NCI-H1105 treated with DMSO at 0.1 percent for 48 hours (cell line): ENCODE measurements at places on chromosomes 2 and 18.
A peak's percentile ranks its signal among the peaks of the same experiment; 100 is the strongest.

DNA sequence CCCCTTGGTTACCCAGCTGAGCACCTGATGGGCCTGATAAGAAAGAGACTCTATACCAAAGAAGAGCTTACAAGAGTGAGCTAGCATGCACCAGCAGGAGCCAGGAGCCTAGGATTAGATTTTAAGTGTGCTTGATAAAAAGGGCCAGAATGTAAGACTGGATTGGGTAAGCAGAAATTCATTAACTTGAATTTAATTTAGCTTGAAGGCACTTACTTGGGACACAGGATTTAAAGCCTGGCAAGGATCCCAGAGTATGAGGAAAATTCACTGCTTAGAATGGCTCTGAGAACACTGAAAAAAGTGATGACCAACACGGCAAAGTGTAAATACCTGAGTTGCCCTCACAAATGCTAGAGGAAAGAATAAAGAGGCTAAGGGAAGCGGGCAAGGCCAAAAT is 91.3 kb upstream of the RBBP8 start:
- DNase-seq: no peak

DNA sequence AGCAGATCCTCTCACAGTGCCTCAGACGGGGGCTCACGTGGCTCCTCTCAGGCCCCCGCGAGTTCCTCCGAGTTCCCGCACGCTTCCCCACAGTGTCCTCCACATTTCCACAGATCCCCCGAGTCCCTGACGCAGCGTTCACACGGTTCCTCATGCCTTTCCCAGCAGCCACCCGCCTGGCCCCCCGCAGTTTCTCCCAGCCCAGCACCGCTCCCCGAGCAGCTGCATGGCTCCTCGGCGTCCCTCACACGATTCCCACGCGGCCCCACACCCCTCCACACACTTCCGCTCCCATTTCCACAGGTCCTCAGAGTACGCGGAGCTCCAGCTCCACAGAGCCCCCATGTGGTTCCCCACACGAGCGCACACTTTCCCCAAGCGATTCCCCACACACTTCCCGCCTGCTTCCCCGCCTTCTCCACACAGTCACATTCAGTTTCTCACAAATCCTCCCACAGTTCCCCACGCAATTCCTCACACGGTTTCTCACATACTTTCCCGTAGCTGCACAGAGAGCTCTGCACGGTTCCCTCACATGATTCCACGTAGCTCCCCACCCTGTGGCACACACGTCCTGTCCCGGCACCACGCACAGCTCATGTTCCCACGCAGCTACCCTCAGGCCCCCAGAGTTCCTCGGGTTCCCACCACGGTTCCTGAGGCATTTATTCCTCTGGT is 39.9 kb downstream of the KIF1A start:
- no peak for DNase-seq

DNA sequence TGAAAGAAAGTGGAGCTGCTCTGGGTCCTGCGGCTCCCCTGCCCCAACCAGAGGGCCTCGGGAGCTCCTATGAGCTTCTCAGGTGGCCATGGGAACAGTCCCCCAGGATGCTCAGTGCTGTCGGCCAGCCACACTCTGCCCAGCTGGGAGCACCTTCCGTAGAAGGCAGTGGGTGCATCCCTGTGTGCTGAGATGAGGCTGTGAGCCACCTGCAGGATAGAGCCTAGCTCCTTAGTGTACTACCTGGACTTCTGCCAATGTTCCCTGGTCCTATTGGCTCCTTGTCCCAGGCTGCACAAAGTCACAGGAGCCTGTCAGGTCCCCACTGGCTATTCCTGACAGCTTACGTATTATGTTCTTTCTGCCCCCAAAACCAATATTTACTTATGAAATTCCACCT is 16.1 kb downstream of the PRELID3A start:
- DNase-seq: peak; percentile 86

GRCh38 chr18:21391074-21391673 is 149.1 kb downstream of the GREB1L start:
- DNase-seq: no peak

GRCh38 chr2:69213782-69214181 is 173.2 kb downstream of the GFPT1 start:
- DNase-seq: no peak

GRCh38 chr2:227783404-227784138 is 30.1 kb upstream of the CCL20 start:
- DNase-seq: no peak

- no peak for DNase-seq
These were observed 24.1 kb upstream of the NFATC1 start for GRCh38 chr18:79371561-79372121.

GRCh38 chr18:22278798-22279197 is 109.4 kb downstream of the GATA6 start:
- no peak for DNase-seq

DNA sequence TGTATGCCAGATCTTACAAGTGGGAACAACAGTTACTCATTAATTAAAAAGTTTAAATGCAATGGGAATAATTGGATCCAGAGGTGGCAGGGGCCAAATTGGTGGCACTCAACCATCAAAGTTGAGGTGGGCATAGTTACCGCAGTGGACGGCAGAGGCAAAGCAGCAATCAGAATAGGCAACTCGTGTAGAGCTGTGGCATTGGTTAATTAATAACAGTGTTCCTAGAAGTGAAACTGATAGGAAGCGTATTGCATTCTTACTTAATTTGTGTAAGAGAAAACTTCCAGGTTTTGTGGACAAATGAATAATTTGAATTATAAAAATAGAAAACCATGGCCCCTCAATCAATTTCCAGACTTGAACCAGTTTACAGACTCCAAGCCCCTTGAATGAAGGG is 1068.2 kb upstream of the ACVR2A start:
- DNase-seq: no peak

GRCh38 chr2:158818511-158818910 is 23.4 kb downstream of the DAPL1 start:
- DNase-seq: no peak

- no peak for DNase-seq
These were observed 32.0 kb upstream of the INHBB start for GRCh38 chr2:120313695-120314615.

DNA sequence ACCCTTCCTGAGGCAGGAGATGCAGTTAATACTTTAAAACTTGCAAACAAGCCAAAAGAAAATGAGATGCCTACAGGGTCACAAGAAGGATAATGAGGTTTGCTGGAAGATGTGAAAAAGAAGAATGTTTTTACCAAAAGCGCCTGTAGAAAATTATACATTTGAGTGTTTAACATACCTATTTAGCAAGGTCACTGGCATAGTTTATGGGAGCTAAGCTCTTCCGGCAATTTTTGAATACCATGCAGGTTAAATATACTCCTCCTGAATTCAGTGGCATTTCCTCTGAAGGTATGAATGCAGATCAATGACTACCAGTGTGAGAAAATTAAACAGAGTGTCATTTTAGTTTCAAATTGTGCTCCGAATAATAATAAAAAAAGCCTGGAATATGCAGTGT is 21.2 kb upstream of the MAP3K20 start:
- DNase-seq: no peak

GRCh38 chr2:59881218-59881617 is 672.2 kb downstream of the BCL11A start:
- no peak for DNase-seq

GRCh38 chr2:11092701-11093335 is 62.4 kb upstream of the SLC66A3 start:
- DNase-seq: no peak

- DNase-seq: no peak
These were observed 230.9 kb upstream of the FSIP2 start for GRCh38 chr2:185507719-185508118.

- no peak for DNase-seq
These were observed 271.5 kb downstream of the EXOC6B start for GRCh38 chr2:72554381-72554780.

DNA sequence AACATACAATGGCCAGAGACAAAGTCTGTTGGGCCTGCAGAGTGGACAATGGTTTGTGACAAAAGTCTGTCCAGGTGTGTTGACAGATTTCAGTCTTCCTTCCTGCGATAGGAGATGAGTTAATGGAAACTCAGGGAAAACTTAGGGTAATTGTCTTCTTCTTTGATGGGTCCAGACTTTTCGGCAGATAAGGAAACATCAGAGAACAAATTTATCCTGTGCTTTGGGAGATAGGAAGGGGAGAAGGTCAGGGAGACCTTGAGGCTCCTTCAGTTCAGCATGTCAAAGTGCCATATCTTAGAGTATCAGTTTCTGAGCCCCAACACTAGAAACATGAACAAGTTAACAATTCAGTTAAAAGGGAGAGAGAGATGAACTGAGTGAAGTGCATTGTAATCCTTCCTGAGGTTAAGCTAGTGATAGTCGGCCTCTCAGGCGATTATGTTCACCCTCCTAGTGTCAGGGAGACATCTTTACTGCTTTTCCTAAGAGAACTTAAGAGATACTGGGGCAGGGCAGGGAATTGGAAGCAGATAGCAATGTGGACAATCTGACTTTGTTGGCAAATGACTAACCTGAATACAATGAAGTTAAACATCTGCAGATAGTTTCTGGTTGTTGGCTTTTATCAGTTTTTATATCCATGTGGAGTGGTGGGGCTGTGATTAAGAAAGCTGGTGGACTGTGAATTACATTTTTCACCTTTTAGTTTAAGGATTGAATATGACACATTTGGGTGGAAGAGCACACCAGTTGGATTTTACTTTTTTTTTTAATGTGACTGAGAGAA is 248.8 kb upstream of the FN1 start:
- DNase-seq: no peak

DNA sequence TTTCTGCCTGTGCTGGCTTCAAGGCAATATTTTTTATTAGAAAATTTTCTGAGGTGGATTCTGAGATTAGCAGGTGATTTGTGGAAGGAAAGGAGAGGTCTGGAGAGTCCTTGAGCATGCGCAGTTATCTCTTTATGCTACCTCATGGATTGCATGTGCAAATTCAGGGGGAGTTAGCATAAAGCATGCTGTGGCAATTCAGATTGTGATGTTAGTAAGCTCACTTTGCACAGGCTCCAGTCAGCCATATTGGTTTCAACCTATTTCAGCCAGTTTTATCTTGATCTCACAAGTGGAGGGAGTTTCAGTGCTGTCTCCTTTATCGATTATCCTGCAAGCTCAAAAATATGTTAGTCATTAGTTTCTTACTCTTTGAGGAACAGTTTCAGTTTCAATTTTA is 2012.3 kb upstream of the PIK3C3 start:
- no peak for DNase-seq

DNA sequence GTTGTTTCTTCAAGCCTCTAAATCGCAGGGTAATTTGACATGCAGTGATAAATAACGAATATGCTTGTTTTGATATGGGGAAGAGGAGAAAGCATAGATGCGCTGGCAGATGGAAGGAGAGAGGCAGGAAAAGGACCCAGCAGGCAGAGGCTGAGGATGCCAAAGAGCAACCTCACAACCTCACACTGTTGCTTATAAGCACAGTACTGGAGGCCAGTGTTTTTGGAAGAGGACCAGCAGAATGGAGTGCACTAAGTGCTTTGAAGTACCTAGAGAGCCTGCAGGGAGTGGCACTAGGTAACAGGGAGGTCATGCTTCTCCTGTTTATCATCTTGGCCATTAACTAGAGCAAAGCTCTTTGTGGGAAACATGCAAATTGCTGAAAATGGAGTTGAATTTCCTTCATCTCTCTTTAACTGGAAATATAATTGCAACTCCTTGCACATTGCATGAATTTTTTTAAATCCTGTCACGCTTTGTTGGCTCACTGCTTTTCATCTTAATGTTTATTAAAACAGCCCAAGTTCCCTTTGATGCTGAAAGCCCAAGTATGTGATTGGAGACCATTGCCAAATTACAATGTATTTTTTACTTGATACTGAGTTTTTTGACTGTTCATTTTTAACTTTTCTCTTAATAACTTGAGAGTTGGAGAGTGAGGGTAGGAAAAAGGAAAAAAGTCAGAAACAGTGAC is 236.4 kb downstream of the LRRTM1 start:
- peak; percentile 37 for DNase-seq

GRCh38 chr2:39568116-39568515 is 97.6 kb upstream of the TMEM178A start:
- DNase-seq: no peak

- no peak for DNase-seq
These were observed 24.3 kb downstream of the ASAP2 start for GRCh38 chr2:9230881-9231280.

- DNase-seq: no peak
These were observed 5.4 kb downstream of the LBH start for GRCh38 chr2:30236591-30237238.

GRCh38 chr18:36580266-36580665 is 248.5 kb downstream of the TPGS2 start:
- no peak for DNase-seq

DNA sequence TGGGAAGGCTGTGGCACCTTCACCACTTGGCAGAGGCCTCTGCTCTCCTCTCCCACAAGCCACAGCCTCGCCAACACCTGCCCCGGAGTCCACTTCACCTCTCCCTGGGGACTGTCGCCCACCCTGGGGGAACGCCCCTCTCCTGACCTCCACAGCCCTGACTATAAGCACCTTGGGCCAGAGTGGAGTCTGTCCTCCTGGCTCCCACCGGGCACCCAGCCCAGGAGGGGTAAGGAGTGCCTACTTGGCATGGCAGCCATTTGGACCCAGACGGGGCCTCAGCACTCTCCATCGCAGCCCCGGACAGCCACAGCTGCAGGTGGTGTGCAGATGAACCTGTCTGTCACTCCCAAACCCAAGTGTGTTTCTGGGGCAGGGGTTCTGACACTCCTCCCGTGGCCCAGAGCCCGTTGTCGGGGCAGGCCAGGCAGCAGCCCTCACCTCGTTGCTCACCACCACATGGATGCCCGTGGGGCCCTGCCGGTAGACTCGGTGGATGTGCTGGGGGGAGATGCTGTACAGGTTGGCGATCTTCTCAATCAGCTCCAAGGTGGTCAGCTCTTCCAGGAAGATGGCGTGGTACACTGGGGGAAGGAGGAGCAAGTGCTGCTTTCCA is 53.5 kb downstream of the TFCP2L1 start:
- no peak for DNase-seq

GRCh38 chr2:174048243-174048642 is 83.1 kb upstream of the SP3 start:
- no peak for DNase-seq

GRCh38 chr2:11768946-11769345 is 22.5 kb downstream of the LPIN1 start:
- no peak for DNase-seq

DNA sequence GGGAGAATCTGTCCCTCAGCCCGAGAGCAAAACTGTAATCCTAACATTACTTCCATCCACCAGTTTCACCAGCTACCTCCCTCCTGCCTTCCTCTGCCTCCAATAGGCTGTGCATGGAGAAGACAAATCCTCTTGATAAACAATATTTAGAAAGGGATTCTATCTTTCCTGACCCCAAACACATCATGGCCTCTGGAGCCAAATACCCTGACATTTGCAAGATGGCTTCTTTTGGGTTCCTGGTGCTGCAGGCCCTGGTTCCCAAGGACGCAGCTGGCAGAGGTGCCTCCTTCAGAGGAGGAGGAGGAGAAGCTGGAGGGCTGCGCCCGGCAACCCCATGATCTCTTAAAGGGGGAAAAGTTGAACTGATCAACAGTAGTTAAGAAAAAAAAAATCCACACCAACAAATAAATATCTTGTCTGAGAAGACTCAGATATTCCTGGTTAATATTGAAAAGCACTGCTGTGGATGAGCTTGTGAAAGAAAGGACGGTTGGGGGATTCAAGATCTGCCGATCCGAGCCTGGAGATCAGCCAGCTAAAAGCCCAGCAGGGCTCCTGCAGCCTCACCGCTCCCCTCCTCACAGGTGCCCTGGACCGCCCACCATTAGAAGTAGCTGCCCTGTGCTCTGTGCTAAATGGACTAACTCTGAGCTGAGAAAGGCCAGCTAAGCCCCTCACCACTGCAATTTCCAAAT is 116.8 kb downstream of the MSH2 start:
- DNase-seq: no peak
